ENCODE measurements at places on chromosomes 13 and 19.

- no peak for DNase-seq
Observed at GRCh38 chr13:43301346-43301969, 278.1 kb downstream of the DNAJC15 start.

GRCh38 chr19:14686411-14686810 is 3.4 kb upstream of the ZNF333 start:
- peak; percentile 25 for DNase-seq

DNA sequence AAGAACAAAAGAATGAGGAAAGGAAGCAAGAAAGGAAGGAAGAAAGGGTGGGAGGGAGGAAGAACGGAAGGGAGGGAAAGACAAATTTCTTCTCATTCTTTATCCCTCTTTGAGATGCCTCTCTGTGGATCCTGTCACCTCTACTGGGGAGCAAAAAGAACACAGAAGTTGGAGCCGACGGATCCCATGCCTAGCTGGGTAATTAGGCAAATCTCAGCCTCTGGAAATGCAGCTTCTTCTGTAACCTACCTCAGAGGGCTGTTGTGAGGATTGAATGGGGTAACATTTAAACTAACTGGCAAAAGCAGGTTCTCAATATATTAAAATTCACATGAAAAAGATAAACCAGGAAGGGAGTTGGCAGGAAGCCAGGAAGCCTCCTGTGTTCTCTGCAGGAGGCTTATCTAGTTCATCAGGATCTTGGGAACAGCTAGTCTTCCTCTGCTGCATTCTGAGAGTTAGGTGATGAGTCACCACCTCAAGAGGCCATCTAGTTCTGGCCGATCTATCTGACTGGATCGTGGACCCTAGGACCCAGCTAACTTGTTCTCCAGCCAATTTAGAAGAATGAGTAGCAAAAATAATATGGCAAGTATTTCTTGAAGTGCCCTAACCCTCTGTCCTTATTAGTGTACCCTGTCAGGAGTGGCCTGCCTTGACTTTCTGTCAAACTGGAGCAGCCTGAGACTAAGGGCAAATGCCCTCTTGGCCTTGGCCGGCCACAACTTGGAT is 15.2 kb upstream of the CPB2 start:
- no peak for DNase-seq

DNA sequence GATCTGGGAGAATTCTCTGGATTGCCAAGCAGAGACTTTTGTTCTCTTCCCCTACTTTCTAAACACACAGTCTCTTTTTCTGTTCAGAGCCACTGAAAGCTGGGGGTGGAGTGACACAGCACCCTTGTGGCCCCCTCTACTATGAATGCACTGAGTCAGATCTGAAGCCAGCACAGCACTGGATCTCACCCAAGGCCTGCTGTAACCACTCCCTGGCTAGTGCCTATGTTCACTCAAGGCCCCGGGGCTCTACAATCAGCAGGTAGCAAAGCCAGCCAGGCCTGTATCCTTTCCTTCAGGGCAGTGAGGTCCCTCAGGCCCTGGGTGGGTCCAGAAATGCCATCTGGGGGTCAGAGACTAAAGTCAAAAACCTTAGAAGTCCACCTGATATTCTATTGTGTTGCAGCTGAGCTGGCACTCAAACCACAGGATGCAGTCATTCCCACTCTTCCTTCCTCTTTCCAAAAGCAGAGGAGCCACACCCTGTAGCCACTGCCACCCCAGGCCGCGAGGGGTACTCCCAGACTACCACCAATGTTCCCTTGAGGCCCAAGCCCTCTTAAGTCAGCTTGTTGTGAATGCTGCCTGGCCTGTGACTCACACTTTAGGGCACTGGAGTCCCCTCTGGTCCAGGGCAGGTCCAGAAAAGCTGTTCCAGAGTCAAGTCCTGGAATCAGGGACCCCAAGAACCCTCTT is 110.1 kb upstream of the RXFP2 start:
- DNase-seq = no peak

DNA sequence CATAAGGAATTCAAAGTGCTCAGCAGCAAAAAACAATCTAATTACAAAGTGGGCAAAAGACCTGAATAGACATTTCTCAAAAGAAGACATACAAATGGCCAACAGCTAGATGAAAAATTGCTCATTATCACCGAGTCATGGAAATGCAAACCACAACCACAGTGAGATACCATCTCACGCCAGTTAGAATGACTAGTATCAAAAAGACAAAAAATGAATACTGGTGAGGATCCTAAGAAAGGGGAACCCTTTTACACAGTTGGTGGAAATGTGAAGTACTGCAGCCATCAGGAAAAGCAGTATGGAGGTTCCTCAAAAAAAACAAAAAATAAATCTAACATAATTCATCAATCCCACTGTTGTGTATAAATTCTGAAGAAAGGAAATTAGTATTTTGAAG is 1206.1 kb downstream of the EFNB2 start:
- DNase-seq = no peak

- no peak for DNase-seq
Observed at GRCh38 chr13:25493931-25494640, 122.3 kb downstream of the ATP8A2 start.

- DNase-seq = no peak
Observed at GRCh38 chr13:37211487-37211886, 106.0 kb upstream of the CSNK1A1L start.

GRCh38 chr19:12856653-12857052 is 18.3 kb downstream of the MAST1 start:
- DNase-seq = no peak

DNA sequence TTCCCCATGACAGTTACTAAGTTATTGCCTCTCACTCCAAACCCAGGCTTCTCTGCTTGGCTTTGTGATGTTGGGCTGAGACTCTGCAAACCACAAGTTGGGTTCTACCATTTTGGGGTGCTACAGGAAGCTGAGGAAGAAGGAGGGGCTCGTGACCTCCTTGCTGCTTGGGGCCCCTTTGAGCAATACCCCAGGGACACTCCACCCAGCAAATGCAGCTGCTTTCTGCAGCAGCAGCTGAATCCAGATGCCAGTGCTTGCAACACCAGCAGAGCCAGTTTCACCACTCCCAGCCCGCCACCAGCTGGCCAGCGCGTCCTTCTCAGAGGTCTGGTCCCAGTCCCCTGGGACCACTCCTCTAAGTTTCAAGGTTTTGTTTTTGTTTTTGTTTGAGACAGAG is 22.0 kb upstream of the UBAC2 start:
- no peak for DNase-seq

DNA sequence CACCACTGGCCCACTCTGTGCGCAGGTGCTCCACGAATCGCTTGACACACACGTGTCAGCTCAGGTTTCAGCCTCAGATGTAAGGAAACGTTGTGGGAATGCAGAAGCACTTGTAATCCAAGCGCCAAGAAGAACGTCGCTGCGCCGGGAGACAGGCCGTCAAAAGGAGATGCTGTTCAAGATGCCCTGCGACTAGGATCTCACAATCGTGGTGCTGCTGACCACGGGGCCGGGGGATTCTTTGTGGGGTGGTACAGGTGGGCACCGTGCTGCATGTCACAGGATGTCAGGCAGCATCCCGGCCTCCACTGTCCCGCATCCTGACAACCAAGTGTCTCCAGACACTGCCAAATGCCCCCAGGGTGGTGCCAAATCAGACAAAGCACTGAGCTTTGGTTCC is 16.9 kb upstream of the SIGLEC11 start:
- no peak for DNase-seq

GRCh38 chr13:106513025-106513983 is 22.2 kb downstream of the EFNB2 start:
- no peak for DNase-seq

DNA sequence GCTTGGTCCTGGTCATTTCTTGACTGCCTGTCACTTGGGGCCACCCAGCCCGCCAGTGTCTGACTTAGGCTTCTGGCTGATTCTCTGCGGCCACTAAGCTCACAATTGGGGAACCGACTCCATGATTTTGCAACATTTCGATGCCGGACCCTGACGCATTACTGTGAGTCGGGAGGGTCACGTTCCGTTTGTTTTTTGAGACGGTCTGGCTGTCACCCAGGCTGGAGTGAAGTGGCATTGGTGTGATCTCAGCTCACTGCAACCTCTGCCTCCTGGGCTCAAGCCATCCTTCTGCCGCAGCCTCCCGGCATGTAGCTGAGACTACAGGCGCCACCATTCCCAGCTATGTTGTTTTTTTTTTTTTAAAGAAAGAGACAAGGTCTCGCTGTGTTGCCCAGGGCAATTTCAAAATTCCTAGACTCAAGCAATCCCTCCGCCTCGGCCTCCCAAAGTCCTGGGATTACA is 3.2 kb upstream of the ADAT3 start:
- DNase-seq = no peak

DNA sequence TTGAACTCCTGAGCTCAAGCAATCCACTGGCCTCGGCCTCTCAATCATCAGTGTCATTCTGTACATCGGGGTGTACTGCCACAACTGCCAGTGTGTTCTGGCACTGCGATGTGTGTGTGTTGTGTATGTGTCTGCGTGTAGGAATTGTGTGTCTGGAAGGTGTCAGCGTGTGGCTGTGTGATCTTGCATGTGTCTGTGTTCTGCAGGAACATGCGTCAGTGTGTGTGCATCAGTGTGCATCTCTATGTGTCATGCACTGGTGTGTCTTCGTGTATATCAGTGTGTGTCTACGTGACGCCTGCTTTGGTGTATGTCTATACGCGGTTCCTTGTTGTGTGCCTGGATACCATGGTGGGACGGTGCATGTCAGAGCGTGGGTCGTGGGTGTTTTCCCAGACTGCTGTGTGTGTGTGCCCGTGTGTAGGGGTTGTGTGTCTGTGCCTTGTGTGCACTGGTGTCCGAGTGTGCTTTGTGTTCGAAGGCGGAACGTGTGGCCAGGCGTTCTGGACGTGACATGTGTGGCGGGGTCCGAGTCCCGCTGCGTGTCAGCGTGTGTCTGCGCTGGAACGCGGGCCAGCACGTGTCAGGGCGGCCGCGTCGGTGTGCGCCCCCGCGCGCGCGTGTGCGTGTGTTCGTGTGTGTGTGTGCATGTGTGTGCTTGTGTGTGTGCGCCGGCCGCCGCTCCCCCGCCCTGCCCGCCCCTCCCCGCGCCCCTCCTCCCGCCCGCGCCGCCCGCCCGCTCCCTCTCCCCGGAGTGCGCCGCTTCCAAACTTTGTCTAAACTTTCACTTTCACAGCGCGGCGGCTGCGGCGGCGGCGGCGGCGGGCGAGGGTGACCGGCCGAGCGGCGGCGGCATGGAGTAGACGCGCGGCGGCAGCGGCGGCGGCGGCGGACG is at the start of gene NFIX:
TSS of gene NFIX (plus strand) at position 775 of the 895 bp plus-strand sequence. CDS start 363 bp downstream, outside the sequence.
- no peak for DNase-seq

- no peak for DNase-seq
Observed at GRCh38 chr13:20415306-20415679, 110.4 kb downstream of the CRYL1 start.

DNA sequence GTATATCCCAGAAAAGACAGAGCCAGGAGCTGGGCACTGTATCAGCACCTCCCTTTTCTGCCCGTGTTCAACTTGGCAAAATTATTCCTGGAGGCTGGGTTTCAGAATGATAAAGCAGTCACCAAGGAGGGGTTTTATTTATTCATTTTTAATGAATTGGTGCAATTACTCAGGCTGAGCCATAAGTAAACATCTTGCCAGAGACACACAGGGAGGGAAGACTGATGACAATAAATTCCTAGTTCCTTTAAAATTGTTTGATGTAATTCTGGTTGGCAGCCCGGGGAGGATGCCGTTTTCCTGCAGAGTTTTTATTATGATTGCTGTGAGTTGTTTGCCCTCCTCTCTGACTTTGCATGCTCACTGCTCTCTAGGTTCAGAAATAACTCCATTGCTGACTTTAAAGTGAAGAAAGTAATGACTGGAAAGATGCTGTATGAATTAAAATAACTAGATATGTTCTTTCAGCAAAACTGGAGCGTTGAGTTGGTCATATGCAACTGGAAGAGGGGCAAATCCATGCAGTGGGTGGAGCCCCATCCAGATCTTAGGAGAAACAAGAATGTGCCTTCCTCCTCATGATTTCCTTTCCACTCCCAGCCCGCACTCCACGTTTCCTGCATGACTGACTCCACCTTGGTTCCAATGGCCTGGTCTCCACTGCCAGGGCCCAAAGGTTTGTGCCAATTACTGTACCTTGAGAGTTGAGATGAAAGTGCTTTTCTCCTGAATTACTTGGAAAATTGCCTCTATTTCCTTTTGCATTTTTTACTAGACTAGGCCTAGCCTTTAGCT is 182.1 kb downstream of the RFC3 start:
- no peak for DNase-seq

- no peak for DNase-seq
Observed at GRCh38 chr19:33688171-33688992, 66.6 kb downstream of the CHST8 start.

- no peak for DNase-seq
Observed at GRCh38 chr13:103157016-103157415, 90.8 kb upstream of the SLC10A2 start.

GRCh38 chr13:20998649-20999415 is 62.6 kb downstream of the LATS2 start:
- DNase-seq = no peak

DNA sequence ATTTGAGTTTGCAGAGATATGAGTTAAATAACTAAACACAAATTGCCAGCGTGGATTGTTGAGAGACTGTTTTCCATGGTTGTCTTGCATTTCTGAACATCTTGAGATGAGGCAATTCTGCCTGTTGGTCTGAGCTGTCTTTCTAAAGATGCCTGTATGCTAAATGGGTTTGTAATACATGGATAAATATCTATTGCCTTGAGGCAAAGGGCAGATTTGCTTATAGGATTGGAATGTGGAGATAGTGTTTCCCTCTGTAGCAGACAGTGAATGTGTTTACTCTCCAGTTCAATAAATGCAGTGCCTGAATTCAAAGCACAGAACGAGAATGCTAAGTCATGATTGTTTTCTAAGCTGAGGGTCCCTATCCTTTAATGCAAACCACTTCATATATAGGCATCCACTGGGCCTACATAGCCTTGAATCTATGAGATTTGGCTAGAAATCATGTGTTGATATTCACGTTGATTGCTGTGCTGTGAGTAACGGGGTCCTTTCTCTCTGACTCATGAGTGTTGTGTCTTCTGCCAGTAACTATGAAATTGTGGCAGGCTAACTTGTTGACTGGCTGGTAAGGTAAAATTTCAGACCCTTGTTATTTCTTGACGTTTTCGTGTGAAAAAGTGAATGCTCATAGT is 2554.8 kb downstream of the PCDH9 start:
- no peak for DNase-seq

GRCh38 chr13:108026680-108027410 is 188.5 kb downstream of the LIG4 start:
- DNase-seq = no peak

All from WTC11 (cell line).